Adrenal gland (tissue), 19 donors: ENCODE measurements at places on chromosomes 2 and 18. TPM values are rescaled to one million over a fixed set of nuclear protein-coding genes. Genes with fewer than 3 reads are reported as not detected.

GRCh38 chr2:74493546-74493945, 5.9 kb downstream of the LBX2 start:
- no peak for DNase-seq

The BBS5 gene
- total RNA-seq: 10.8 TPM

DNA sequence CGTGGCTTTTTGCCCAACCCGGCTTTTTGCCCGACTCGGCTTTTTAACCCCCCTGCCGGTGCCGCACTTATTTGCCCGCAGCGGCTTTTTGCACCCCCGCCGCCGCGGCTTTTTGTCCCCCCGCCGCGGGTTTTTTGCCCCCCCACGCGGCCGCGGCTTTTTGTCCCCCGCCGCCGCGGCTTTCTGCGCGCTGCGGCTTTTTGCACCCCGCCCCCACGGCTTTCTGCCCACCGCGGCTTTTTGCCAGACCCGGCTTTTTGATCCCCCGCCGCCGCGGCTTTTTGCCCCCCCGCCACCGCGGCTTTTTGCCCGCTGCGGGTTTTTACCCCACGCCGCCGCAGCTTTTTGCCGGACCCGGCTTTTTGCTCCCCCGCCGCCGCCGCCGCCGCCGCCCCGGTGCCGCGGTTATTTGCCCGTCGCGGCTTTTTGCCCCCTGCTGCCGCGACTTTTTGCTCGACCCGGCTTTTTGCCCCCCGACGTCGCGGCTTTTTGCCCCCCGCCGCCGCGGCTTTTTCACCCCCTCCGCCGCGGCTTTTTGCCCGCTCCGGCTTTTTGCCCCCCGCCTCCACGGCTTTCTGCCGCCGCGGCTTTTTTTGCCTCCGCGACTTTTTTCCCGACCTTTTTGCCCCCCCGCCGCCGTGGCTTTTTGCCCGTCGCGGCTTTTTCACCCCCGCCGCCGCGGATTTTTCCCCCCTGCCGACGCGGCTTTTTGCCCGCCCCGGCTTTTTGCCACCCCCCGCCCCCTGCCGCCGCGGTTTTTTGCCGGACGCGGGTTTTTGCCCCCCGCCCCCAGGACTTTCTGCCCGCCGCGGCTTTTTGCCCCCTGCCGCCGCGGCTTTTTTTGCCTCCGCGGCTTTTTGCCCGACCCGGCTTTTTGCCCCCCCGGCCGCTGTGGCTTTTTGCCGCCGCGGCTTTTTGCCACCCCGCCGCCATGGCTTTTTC, 2786.5 kb downstream of the RPIA start:
- peak; percentile 35 for DNase-seq

The TEX44 gene
- not detected for total RNA-seq

- no peak for DNase-seq
Measured at GRCh38 chr2:60306267-60306861, 247.1 kb downstream of the BCL11A start.

- DNase-seq: no peak
Measured at GRCh38 chr2:107414376-107414775, 412.3 kb upstream of the RGPD4 start.

DNA sequence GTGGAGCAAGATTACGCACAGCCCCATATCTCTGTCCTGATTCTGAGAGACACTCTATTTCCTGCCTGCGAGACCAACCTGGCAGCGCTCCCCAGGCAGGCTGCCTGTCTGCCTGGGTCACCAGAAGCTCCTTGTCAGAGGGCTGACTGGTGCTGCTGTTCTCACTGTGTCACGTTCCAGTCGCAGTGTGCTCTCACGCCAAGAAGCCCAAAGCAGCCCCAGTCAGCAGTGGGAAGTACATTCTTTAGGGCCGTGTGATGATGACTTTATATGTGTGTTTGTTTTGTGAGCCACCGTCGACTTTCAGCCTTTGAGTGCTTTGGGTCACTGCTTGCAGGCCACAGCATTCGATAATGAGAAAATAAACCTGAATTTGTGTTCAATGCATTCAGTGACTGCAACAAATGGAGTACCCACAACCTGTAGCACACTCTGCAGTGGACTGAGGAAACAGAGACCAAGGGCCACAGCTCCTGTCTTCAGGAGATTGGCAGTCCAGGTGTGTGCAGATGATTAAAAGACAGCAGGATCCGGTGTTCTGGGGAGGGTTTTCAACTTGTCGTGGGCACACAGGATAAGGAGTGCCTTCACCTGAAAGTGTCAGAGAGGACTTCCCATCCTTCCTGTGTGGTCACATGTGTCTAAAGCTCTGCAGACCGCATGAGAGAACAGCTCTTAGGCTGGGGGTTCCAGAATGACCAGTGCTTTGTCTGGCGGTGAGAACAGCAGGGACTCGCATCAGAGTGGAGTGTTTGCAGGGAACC, 4.8 kb downstream of the TNFRSF11A start:
- no peak for DNase-seq

DNA sequence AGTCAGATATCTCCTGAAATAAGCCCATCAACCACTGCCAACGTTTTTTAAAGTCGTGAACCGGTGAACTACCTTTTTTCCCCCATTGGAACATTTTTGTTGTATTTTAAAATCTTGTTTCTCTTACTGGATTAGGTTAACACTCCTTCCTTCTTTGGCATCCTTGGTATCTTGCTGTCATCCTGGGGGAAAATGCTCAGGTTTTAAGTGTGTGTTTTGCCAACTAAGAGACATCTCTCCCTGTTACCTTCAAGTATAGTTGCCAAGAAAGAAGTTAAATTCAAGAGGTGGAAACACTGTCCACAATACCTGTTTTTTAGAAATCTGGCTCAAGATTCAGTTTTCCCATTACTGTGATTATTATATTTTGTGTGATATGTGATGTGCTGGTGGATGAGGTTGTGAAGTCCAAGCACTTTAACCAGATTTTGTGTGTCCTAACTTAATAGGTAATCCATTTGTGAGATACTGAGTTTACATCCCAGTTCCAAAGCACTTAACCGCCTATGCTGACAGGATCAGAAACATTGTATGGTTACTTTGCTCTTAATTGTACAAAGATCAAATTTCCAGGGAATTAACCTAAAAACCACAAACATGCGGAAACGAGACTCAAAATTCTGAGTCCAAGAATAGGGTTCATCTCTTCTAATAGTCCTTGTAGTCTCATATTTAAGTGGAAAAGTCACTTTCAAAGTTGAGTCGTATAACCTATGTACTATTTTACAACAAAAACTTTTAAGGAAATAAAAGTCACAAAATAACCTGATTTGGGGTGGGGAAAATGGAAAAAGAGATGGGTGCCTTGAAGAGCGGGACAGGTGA, 1.3 kb upstream of the SP3 start:
- DNase-seq: no peak

The CDK5R2 gene
- total RNA-seq: 0.17 TPM

The CD226 gene
- 1.7 TPM for total RNA-seq

DNA sequence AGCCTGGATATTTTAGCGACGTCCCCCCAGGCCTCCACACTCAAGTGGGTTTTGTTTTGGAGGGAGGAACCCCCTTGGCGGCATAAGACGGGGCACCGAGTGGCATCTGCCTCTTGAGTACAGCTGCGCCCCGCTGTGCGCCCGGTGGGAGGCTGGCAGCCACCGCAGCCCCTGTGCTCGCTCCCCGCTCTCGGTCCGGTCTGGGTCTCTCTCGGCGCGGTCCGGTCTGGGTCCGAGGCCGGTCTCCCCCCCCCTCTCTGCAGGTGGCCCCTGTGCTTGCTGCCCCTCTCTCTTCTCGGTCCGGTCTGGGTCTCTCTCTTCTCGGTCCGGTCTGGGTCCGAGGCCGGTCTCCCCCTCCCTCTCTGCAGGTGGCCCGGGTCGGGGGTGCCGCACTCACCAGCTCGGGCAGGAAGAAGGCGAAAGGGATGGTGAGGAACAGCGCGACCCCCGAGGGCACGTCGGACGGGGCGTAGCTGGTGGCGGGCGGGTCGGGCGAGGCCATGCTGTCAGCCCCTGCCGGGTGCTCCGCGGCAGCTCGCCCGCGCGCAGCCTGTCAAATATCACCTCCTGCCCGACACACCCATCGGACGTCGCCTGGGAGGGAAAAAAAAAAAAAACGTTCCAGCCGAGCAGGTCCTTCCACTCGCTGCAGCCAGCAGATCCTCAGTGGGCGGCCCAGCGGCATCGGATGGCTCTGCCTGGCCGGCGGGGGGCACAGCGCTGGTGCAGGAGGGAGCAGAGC, at the start of gene MALL:
MALL (minus strand) TSS at position 532 of the 742 bp plus-strand sequence; CDS start at position 502, 30 bp downstream.
- DNase-seq: no peak

The HTRA2 gene
- 19.1 TPM for total RNA-seq

DNA sequence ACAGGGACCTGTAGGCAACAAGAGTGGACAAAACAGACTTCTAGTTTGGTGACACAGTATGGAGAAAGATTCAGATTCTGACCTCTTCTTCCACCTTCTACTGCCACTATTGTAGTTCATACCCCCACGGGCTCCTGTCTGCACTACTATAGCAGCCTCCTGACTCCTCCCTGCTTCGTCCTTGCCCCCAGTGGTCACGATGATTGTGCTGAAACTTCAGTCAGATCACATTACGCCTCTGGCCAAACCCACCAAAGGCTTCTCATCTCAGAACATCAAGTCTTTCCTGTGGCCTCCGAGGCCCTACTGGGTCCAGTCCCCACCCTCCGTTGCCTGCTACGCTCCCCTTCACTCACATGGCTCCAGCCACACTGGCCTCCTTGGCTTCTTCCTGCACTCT, 147.6 kb downstream of the CYP26B1 start:
- no peak for DNase-seq

The LYPD1 gene
- 0.22 TPM for total RNA-seq

- DNase-seq: no peak
Measured at GRCh38 chr2:38417745-38418689, 40.9 kb upstream of the ATL2 start.

The TNFRSF11A gene
- total RNA-seq: 15.7 TPM

The SLC66A3 gene
- 21.3 TPM for total RNA-seq

DNA sequence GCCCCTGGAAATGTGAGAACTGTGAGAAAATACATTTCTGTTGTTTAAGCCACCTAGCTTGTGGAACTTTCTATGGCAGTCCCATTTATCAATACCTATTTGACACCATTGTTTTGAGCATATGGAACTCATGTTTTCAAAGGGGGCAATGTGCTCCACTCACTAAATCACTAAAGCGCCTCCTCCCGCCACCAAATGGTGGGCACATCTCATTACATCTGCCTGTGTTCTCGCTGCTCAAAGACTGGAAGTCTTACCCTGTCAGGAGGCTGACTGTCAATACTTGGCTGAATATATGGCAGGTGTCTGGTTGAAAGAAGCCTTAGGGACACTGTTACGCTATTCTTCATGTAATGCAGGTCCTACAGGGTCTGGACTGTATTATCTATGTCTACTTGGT, 767.7 kb downstream of the TSN start:
- DNase-seq: no peak

The TBR1 gene
- total RNA-seq: not detected

The GALR1 gene
- total RNA-seq: 1.1 TPM

GRCh38 chr2:190603374-190603773, 45.5 kb upstream of the NAB1 start:
- no peak for DNase-seq

DNA sequence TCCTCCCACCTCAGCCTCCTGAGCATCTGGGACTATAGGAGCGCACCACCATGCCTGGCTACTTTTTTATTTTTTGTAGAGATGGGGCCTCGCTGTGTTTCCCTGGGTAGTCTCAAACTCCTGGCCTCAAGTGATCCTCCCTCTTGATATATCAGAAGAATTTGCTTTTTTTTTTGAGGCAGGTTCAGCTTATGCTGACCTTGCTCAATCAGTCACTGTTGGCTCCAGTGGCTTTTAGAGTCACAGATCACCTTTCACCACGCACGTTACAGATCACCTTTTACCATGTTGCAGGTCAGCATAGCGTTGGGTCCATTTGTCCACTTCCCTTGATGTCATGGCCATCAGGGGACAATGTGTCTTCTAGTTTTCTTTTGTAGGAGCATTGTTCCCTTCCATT, 36.1 kb downstream of the DCAF17 start:
- no peak for DNase-seq

- no peak for DNase-seq
Measured at GRCh38 chr2:172072706-172073105, 12.6 kb upstream of the DLX1 start.

DNA sequence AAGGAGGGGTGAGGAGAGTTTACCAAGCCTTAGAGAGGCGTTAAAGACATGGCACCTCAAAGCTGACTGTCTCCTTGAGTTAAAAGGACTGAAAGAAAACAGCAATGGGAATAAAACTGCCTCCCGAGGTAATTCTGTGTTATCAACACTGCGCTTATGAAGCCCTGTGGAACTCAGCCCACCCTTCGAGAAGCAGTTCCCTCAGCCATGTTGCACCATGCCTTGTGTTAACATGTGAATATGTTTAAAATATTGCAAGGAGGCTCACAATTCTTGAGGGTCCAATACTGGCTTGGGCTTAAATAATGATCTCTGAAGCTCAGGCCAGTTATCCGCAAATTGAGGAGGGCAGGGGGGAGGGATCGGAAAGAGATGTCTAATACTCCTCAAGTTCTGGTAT, 14.7 kb downstream of the KLF7 start:
- no peak for DNase-seq

- no peak for DNase-seq
Measured at GRCh38 chr18:434410-434809, 66.1 kb downstream of the COLEC12 start.

GRCh38 chr2:168237741-168238140, 9.7 kb downstream of the STK39 start:
- no peak for DNase-seq

- no peak for DNase-seq
Measured at GRCh38 chr2:165635532-165635931, 158.5 kb downstream of the GALNT3 start.

GRCh38 chr2:234243871-234244565, 193.5 kb downstream of the SPP2 start:
- DNase-seq: no peak

GRCh38 chr2:161434118-161434517, 18.0 kb downstream of the TBR1 start:
- DNase-seq: no peak

DNA sequence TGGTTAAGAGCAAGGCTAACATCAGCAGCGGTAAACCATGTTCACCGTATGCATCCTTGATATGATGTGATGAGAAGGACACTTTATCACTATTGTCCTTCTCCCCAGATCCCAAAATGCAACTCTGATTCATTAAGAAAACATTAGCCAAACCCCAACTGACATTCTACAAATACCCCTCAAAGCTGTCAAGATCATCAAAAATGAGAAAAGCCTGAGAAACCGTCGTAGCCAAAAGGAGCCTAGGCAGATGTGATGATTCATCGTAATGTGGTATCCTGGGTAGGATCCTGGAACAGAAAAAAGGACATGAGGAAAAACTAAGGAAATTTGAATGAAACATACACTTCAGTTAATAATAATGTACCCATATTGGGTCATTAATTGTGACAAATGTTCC, 67.3 kb upstream of the ST6GAL2 start:
- DNase-seq: no peak

The MOGAT1 gene
- total RNA-seq: not detected

The CFAP65 gene
- not detected for total RNA-seq

The PLB1 gene
- total RNA-seq: 51.1 TPM

DNA sequence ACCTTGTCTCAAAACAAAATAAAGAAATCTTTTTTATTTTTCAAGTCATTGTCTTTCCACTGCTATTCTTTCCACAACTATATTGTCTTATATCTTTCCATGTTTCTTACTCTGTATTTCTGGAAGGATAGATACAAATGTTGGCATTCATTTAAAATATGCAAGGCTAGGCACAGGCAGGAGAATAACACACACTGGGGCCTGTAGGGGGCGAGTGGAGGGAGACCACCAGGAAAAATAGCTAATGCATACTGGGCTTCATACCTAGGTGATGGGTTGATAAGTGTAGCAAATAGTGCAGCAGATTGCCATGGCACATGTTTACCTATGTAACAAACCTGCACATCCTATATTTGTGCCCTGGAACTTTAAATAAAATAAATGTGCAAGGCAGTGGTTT, 9.6 kb downstream of the MRPL30 start:
- DNase-seq: no peak

The COL4A4 gene
- 0.44 TPM for total RNA-seq

- no peak for DNase-seq
Measured at GRCh38 chr2:232498452-232498851, 10.8 kb upstream of the ECEL1 start.
